ENCODE measurements at places on chromosomes 7 and 10. TPM values are rescaled to one million over a fixed set of nuclear protein-coding genes. Genes with fewer than 3 reads are reported as not detected.

HDAC9 gene
- total RNA-seq = 51.4 TPM

LRIT1 gene
- not detected for total RNA-seq

ADRA2A gene
- 11.4 TPM for total RNA-seq

- DNase-seq = no peak
Observed at GRCh38 chr10:86045896-86046295, 320.7 kb downstream of the GRID1 start.

GRCh38 chr10:35946556-35946955 is 304.5 kb upstream of the FZD8 start:
- DNase-seq = no peak

- no peak for DNase-seq
Observed at GRCh38 chr10:95480102-95480900, 80.9 kb downstream of the SORBS1 start.

DNA sequence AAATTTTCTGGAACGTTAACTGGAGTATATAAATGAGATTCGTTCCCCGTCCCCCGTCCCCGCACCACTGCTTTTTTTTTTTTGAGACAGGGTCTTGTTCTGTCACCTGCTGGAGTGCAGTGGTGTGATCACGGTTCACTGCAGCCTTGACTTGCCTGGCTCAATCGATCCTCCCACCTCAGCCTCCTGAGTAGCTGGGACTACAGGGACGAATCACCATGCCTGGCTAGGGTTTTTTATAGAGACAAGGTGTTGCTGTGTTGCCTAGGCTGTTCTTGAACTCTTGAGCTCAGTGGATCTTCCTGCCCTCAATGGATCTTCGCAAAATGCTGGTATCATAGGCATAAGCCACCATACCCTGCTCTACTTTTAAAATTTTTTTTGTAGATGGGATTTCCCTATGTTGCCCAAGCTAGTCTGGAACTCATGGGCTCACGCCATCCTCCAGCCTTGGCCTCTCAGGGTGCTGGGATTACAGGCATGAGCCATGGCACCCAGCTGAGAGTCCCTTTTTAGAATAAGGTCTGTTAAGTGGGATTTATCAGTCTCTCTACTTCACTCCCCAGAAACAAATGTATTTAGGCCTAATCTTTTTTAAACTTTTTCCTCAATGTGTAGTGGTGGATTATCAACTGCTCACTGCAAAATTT is 122.9 kb downstream of the LYZL1 start:
- DNase-seq = no peak
